ENCODE measurements at places on chromosomes 4 and X.
A peak's percentile ranks its signal among the peaks of the same experiment; 100 is the strongest.

GRCh38 chr4:168723020-168723419 lies 226.2 kb downstream of the PALLD start:
- DNase-seq: no peak

DNA sequence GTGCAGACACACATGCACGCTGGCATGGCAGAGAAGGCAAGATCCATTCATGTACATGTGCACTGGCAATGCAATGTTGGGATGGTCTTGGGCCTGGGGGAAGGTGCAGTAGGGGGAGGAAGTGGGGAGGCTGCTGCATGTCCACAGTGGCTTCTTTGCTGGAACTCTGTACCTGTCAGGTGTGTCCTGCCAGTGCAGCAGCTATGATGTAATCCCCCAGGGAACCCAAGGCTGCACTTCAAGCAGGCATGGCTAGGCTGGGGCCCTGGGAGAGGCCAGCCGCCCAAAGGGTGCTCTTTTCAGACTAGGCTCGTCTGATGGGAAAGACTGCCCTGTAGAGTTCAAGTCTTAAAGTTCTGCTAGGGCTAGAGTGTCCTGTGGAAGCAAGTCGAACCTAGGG lies 1304.0 kb downstream of the FAM133A start:
- DNase-seq: no peak

- no peak for DNase-seq
These were observed 53.7 kb downstream of the MSX1 start for GRCh38 chr4:4913147-4913561.

- DNase-seq: no peak
These were observed 10.0 kb downstream of the SLC2A9 start for GRCh38 chr4:10011277-10011676.

GRCh38 chr4:95516528-95517017 lies 32.2 kb downstream of the UNC5C start:
- no peak for DNase-seq

DNA sequence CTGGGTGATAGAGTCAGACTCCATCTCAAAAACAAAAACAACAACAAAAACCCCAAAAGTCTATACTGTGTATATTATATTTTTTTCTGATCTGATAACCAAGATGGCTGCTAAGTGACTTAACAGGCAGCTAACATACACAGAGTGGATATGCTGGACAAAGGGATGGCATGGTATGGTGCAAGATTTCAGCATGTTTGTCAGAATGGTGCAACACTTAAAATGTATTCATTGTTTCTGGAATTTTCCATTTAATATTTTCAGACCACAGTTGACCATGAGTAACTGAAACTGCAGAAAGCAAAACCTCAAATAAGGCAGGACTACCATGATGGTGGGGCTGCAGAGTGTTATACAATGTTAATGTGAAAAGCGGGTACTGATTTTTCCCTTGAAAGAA lies 6.1 kb upstream of the BOD1L1 start:
- DNase-seq: no peak

DNA sequence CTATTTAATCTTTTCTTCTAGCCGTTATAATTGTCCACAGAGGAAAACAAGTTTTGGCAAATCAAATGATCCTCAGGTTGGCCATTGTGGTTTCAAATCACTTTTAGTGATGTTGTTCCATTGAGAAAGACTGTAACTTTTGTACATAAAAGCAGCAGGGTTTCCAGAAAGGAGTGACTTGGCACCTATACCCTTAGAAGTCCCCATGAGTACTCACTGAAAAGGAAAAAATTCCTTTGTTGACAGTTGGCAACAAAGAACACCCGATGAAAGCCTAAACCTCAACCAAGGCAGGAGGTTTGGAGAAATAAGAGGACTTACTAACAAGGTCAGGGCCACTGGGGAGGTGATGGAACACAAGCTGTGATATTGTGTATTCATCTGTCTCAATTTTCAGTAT lies 474.4 kb downstream of the RAPGEF2 start:
- no peak for DNase-seq

- DNase-seq: no peak
These were observed 62.4 kb downstream of the ARHGAP10 start for GRCh38 chr4:147794314-147794680.

DNA sequence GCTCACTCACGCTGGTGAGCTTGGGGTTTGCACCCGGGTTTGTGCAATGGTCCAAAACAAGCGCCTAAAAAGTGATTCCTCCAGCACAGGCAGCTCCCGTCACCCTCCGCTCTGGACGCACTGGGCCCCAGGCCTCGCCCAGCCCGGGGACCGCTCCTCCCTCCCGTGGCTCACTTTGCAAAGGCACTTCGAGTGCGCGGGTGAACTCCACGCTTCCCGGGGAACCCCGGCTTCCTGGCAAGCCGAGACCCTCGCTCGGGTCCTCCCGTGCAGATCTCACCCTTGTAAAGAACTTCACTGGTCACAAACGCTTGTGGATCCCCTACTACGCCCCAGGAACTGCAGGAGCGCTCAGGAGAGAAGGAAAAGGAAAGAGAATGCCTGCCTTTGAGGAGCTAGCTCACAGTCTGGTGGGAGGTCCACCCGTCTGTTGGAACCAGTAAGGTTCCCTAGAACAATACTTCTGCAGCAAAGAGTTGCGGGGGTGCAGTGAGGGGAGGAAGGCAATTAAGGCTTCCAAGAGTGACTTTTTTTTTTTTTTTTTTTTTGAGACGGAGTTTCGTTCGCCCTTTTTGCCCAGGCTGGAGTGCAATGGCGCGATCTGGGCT lies at the start of gene CTPS2:
CTPS2 (minus strand) TSS at position 122 of the 608 bp plus-strand sequence. CDS start 9,767 bp downstream, outside the sequence.
- peak; percentile 78 for DNase-seq

- DNase-seq: no peak
These were observed 28.7 kb upstream of the SPP1 start for GRCh38 chr4:87946766-87947165.

DNA sequence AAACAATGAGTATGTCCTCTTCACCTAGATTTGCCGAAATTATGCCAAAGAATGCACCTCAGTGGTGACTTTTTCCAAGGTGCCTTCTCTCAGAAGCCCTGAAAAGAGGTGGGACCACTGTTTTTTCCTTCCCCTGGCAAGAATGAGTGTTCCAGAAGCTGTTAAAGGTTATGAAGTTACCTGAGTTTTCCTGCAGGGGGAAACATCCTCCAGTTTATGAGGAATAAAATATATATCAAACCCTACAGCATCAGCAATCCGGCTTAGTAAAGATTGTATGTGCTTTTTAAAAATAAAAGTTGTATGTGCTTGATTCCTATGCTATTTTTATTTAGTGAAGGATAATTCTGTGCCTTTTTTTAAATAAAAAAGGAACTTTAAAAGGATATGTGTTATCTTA lies 73.3 kb downstream of the RBM46 start:
- DNase-seq: no peak

- DNase-seq: no peak
These were observed 162.0 kb upstream of the ATP6AP2 start for GRCh38 chrX:40418813-40419195.

- no peak for DNase-seq
These were observed 4.2 kb downstream of the GSTCD start for GRCh38 chr4:105712766-105713165.

DNA sequence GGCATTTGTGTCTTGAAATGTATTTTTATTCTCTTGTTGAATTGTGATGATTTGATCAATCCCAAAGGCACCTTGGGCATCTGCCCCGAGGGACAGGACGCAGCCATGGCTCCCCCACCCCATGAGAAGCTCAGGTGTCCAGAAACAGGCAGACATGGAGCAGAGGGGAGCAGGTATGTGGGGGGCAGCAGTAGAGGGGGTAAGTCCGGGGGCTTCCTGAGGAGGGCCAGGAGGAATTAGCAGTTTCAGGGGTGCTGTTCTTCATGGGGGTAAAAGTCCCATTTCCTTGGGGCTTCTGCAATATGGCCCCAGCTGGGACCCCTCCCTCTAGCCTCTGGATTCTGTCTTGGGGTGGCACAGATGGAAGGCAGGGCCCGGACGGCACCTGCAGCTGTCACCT lies 67.0 kb upstream of the HMX1 start:
- DNase-seq: no peak

GRCh38 chrX:97447306-97447705 lies 563.6 kb downstream of the RPA4 start:
- no peak for DNase-seq

DNA sequence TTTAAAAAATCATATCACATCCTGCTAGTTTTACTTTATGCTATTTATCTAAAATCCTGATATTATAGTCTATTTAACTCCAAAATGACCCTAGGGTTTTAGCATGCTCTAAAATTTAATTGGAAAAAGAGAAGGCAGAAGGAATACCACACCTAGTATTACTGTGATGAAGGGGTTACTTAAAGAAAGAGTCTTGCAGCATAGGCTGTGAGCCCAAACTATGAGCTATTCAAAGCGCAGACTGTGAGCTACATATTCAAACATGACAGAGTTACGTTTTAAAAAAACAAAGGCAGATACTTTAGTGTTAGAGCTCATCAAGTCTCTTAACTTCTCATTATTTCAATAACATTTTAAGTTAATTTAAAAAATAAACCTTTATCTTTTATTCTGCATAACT lies 247.7 kb upstream of the ETNPPL start:
- DNase-seq: no peak

Measured in activated CD8-positive, alpha-beta memory T cell treated with anti-CD3 and anti-CD28 coated beads for 24 hours (primary cell).